NCI-H774 (cell line): ENCODE measurements at places on chromosomes 13 and 19.

GRCh38 chr13:63189712-63190111 is 1774.1 kb upstream of the PCDH20 start:
- no peak for DNase-seq

- no peak for DNase-seq
Measured at GRCh38 chr13:27130223-27130978, 41.2 kb downstream of the USP12 start.

DNA sequence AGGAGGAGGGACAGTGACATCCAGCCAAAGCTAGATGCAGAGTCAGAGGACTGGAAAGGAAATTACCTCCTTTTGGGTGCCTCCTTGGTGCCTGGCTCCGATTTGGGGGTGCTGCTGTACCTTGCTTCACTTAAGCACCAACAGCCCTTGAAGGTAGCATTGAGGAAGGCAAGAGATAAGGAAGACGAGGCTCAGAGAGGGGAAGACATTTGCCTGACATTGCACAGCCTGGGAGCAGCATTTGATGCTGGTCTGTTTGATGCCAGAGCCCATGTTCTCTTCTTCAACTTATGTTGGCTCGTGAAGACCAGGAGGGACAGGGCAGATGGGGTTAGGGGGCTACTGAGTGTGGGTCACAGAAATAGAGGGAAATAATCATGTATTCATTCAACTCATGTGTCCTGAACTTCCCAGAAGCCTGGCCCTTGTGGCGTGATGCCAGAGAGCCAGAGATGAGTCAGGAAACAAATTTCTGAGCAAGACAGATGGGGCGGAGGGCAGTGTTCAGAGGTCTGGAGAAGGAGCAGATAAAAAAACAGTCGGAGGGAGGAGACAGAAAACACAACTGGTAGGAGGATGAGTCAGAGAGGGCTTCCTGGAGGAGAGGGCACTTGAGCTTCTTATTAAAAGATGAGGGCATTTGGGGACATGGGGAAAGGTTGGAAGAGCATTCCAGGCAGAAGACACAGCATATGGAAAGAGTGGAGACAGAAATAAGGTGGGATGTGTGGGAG is 3.0 kb upstream of the C19orf81 start:
- DNase-seq: no peak

DNA sequence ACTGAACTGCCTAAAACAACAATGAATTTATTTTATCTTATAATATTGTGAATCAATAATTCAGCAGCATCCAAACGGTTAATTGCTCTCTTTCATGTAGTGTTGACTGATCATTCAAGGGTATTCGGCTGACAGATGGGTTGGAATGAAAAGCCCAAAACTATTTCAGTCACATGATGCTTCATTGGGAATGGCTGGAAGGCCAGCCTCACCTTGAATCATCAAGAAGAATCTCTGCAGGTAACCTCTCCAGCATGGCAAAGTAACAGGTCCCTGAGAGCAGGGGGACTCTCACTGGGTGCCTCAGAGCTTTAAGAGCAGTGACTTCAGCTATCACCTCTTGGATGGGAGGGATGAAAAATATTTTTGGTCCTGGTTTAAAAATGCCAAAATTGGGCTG is 1395.7 kb downstream of the OLFM4 start:
- DNase-seq: no peak

- DNase-seq: no peak
Measured at GRCh38 chr13:102905905-102906771, 60.3 kb downstream of the ERCC5 start.
